ENCODE measurements at places on chromosomes 3 and 15.

DNA sequence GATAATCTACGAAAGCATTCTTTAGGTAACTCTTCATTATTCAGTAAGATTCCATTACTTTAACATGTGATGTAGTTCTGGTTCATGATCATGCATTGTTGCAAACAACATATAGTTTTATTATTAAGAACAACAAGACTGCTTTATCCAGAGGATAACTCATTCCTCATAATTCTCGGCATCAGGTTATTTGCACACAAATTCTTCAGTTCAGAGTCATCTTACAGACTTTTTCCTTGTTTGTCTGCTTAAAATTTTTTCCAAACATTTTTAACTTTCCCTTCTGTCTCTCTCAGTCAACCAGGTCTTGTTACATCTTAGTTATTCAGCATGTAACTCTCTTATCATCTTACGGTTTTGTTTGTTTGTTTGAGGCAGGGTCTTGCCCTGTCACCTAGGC is 60.1 kb downstream of the VGLL3 start:
- no peak for DNase-seq

GRCh38 chr3:68088216-68088615 is 433.8 kb upstream of the SUCLG2 start:
- no peak for DNase-seq

DNA sequence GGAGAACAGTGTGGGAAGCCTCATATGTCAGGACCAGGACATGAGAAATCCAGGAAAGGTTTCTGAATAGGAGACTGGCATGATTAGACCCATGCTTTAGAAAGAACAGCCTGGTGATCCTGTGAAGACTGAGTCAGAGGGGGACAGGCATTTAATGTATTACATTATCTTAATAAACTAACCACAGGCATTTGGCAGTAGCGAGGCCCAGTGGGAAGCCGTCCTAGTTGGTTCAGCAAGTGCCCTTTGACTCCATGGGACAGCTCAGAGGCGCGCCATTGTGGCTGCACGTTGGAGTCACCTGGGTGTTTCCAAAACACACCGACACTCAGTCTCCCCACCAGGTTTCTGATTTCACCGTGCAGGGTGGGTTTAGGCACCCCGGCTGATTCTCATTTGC is 90.5 kb upstream of the DGKG start:
- no peak for DNase-seq

DNA sequence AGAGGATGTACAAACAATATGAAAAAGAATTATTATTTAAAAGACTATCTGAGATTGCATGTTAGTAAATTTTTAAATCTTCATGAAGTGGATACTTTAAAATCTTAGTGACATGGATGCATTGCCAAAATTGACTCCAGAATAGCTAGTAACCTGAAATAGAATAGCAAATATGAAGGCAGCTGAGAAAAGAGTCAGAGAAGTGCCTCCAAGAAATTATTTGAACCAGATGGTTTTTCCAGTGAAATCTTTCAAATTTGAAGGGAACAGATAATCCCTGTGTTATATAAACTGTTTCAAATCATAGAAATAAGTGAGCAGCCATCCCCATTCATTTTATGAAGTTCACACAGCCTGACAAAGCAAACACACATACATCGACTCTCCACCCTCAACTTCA is 29.6 kb downstream of the FSIP1 start:
- no peak for DNase-seq
